ENCODE measurements at places on chromosomes 5 and 9.

GRCh38 chr9:110308633-110309038 is 29.0 kb downstream of the TXNDC8 start:
- DNase-seq, result no peak

DNA sequence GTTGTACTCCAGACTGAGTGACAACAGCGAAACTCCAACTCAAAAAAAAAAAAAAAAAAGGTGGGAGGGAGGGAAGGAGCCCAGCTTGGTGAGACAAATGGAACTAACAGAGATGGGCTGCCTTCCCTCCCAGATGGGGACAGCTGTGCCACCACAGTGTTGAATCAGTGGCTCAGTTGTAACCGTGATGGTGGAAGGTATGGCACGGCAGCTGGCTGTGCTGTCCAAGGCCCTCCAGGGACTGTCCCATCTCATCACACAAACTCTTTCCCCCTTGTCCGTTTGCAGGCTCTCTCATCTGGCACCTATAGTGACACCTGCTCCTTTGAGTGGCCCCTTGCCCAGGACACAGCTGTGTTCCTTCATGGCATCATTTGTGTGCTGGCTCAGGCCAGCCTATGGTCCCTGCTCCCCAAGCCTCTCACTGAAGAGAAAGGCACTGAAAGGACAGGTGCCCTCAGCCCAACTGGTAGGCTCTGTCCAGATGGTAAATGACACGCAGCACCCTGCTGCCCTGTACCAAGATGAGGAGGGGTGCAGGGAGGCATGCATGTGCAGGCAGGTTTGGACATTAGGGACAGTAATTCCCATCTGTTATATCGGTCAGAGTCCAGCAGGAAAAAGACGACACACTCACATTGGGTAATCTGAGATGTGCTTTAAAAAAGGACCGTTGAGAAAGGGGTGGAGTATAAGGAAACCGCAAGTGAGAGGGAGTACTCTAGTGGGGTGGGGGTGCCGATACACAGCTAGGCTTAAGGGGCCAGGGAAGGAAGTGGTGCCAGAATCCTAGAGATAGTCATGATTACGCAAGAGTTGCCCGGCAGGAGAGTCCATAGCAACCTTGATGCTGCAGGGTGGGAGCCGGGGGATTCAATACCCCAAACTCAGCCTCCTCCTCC is 4.3 kb downstream of the SMIM33 start:
- no peak for DNase-seq

DNA sequence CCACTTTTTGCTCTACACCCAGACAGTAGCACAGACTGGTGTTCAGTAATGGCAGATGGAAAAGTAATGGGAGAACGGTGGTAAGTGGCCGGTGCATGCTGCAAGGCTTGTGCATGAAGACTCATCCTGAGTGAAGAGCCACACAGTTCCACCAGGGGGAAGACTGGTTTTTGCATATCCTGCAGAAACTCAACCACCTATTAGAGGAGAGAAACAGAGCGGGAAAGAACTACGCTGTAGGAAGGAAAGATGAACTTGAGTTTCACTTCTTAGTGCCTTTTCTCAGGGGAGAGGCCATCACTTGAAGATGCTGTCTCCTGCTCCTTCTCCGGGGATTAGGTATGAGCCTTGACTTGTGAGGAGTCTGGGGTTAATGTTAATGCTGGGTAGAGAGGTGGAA is 9.4 kb upstream of the PRSS3 start:
- no peak for DNase-seq

DNA sequence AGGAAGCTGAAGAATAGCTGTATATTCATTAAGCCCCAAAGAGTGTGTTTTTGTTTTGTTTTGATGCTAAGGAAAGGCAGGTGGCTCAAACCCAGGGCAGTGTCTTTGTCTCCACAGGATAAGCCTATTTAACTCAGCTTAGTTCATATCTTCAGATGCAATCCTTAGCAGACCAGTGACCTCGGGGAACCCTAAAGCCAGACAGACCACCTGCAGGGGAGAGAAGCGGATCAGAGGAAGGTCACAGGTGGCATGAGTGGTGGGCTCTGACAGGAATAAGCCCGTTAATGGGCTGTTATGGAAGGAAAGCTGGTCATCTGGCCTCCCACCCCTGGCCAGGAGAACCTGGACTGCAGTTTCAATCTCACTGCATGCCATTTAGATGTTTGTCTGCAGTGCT is 30.8 kb downstream of the TAS2R1 start:
- DNase-seq, result no peak

- no peak for DNase-seq
Measured at GRCh38 chr5:113749334-113749733, 235.8 kb downstream of the YTHDC2 start.

- DNase-seq, result no peak
Measured at GRCh38 chr5:23840083-23840482, 332.7 kb downstream of the PRDM9 start.

DNA sequence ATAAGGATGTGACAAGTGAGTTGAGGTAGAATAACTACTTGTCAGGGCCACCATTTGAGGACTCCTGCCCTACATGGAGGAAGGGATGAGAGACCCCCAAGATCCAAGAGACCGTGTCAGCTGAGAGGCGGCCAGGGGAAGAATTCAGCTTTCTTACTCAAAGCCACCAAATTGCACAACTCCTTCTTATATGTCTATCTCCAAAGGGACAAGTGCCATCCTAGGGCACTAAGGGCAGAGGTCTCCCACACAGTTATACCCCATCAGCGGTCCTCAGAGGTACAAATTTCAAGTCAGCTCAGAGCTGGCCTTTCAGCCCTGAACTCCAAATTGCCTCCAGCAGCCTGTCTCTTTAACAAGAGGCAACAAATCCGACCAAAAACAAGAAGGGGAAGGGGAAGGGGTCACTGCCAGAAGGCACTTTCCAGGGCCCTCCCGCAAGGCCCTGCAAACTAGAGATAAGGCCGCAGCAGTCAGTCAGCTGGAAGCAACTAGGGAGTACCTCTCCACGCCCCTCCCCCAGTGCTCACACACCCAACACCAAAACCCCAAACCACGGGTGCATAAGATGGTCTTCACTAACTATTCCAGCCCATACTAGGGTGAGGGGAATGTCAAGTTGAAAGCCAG is 6.1 kb upstream of the STOML2 start:
- no peak for DNase-seq

DNA sequence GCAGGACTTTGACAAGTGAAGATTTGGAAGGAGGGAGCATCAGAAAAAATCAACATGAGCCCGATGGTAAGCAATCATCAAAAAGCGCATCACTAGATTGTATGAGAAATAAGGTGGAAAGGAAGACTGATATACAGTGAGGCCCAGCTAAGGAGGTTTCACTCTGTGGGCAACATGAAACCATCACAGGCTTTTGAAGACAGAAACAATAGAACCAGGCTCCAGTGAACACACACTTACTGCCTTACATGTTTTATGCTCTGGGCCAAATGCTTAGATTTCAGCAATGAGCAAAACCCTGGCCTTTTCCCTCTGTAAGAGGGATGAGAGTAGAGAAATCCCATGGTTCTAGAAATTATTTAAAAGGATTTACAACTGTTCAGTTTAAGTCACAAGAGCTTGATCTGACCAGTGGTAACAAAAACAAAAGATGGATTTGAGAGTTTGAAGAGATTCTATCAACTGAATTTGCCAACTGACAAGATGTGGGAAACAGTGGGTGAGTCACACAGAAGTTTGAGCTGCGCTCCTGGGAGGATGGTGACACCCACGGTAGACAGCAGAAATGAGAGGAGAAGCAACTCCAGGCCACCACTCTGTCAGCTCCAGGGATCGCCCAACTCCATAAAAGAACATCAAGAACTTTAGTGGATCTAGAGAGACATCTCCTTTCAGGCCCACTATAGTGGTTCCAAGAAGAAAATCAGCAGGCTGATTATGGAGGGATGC is 261.8 kb downstream of the MCTP1 start:
- no peak for DNase-seq

GRCh38 chr9:111050819-111051218 is 12.5 kb upstream of the LPAR1 start:
- DNase-seq, result no peak

GRCh38 chr9:115522912-115523311 is 405.0 kb upstream of the TNC start:
- DNase-seq, result no peak

DNA sequence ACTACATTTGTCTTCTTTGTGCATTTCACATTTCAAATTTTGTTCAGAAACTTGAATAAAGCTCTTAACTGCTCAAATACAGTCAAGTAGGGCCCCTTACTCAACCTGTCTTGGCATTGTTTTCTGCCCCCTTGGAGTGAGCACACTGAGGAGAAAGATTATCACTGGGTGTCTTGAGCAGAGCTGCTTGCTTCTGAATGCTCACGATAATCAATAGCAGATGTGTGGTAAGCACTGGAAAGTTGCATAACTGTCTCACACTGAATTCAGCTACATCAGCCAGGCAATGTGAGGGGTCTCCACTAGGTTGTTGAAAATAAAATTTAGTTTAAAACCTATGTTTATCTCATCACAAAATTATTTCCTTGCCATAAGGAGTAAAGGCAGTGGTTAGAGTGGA is 7.8 kb upstream of the TNFAIP8 start:
- no peak for DNase-seq

DNA sequence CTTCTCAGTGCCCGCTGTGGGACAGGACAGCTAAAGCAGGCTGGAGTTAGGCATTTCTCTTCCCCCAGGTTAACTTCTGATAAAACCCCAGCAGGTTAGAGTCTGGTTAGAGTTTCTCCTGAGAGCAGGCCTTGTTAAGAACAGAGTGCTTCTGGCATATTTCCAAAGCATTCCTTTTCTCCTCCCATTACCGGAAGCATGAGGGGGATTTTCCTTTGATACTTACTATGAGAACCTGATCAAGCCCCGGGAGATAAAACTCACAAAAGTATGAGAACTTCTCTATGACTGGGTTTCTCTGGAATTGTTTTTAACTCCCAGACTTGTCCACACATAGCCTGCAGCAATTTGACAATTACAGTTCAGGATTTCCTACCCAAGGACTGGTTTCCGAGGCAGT is 77.4 kb upstream of the MAST4 start:
- no peak for DNase-seq

DNA sequence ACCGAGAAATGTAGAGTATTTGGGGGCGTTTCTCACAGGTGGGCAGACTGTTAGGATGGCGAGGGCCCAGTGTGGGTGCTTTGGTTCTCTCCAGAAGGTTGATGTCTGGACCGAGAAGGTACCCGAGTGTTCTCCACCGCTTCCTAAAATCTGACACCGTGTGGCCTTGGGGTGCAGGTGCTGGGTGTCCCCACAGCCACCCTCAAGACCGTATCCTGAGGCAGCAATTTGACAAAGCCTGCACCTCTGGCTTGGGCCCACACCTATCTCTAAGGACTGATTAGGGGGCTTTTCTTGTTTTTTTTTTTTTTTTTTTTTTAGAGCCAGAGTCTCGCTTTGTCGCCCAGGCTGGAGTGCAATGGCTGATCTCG is 1.3 kb downstream of the PPP1R26 start:
- no peak for DNase-seq

GRCh38 chr9:93065135-93065720 is 6.7 kb downstream of the SUSD3 start:
- DNase-seq, result no peak

GRCh38 chr9:16625161-16625631 is 245.3 kb downstream of the BNC2 start:
- no peak for DNase-seq

- no peak for DNase-seq
Measured at GRCh38 chr9:1701113-1701512, 314.0 kb upstream of the SMARCA2 start.

- no peak for DNase-seq
Measured at GRCh38 chr9:89497978-89498851, at the start of gene SEMA4D. TSS of gene SEMA4D (minus strand) at chr9:89498113. CDS start at chr9:89405456, 92,657 bp downstream.

GRCh38 chr5:52809884-52810283 is 22.2 kb downstream of the ITGA1 start:
- no peak for DNase-seq

DNA sequence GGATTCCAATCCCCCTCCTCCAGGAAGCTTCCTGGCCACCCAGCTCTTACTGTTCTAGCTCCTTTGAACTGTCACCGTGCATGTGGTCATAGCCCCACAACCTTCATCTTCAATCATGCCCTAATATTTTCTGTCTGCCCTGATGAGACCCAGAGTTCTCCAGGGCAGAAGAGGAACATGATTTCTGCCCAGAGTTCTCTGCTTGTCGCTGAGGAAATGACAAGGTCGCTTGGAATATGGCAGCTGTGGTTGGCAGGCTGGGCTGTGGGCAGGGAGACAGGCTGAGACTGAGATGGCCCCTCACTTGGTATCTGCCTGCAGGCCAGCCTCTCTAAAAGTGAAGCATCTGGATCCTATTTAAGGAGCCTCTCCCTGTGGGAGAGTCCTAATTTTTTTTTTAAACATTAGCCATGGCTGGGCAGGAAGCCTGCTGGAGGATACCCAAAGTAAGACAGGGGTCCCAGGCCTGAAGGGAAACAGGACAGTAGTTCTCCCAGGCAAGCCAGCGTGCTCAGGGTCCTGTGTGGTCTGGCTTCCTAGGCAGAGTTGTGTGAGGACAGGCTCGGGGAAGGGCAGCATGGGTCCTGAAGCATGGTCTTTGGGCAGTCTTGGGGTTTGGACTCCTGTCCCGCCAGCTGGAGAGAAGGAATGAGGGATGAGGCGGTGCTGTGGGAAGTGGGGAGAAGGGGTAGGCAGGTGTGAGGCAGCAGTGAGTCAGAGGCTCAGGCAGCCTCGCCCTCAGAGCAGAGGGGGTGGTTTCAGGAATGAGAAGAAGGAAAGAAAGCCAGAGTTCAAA is 242.1 kb downstream of the FSTL4 start:
- DNase-seq, result no peak

- DNase-seq, result no peak
Measured at GRCh38 chr9:113998525-113999255, 79.4 kb downstream of the AMBP start.

DNA sequence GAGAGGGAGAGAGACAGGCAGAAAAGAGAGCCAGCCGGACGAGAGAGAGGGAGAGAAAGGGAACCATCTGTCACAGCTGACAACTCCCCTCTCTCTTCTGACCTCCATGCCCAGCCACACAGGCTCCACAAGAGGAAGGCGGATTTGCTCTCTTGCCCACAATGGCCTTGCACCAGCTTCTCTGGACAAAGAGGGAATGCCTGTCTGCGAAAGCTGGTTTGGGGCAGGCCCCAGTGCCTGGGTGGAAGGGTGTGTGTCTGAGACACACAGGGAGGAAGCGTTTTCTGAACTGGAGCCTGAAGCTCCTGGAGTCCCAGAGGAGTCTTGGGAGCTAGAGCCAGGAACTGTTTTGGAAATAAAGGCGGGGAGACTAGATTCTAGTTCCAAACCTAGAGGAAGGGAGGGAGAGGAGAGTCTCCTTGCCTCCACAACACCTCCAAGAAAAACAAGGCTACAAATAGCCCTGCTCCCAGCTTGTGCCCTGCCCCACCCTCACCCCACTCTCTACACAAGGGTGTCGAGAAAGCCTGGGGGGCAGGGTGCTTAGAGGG is 12.5 kb downstream of the C1QTNF2 start:
- no peak for DNase-seq

Data from stimulated activated naive B cell treated with anti-CD40 and anti-IgM and Interleukin-4, amounts not matched to agents 10 μg/mL and 1 μg/mL and 100 μg/mL, for 72 hours (primary cell).